Frontal cortex (tissue), 4 donors: ENCODE measurements at places on chromosomes 1 and 21. TPM values are rescaled to one million over a fixed set of nuclear protein-coding genes. Genes with fewer than 3 reads are reported as not detected.

GRCh38 chr21:43368685-43369084 is 58.2 kb downstream of the SIK1 start:
- DNase-seq, result no peak

GRCh38 chr1:163069142-163069541 is at the start of gene RGS4:
Gene RGS4 (plus strand): TSS chr1:163069361. CDS start chr1:163069485, 124 bp downstream.
- DNase-seq, result peak; percentile 1

- no peak for DNase-seq
Measured at GRCh38 chr1:39082010-39082799, 56.1 kb downstream of the NDUFS5 start.

- DNase-seq, result no peak
Measured at GRCh38 chr21:37855647-37856625, 60.3 kb downstream of the KCNJ6 start.

GRCh38 chr1:167120899-167121298 is 27.0 kb downstream of the STYXL2 start:
- DNase-seq, result no peak

GRCh38 chr1:229204921-229205777 is 65.8 kb upstream of the RAB4A start:
- peak; percentile 40 for DNase-seq

OLFML2B gene
- 1.2 TPM for total RNA-seq

DNA sequence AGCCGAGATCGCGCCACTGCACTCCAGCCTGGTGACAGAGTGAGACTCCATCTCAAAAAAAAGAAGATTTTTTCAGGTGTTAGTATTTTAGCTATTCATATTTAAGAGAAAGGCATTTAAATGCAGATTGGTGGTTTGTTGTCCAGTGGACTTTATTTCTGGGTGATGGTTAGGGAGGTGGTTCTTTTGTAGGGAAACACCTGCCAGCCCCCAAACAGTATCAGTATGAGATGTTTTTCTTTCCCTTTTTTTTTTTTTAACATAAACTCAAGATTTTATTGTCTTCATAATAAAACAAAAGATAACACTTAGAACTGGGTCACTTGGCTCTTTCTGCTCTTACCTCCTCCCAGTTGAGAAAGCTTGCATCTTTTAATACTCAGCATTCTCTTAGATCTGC is 9.9 kb downstream of the CCDC18 start:
- no peak for DNase-seq

ITGB2 gene
- 4.9 TPM for total RNA-seq

RPAP2 gene
- total RNA-seq, result 26.1 TPM

- DNase-seq, result no peak
Measured at GRCh38 chr1:37553598-37553926, 531 bp downstream of the SNIP1 start.

DNA sequence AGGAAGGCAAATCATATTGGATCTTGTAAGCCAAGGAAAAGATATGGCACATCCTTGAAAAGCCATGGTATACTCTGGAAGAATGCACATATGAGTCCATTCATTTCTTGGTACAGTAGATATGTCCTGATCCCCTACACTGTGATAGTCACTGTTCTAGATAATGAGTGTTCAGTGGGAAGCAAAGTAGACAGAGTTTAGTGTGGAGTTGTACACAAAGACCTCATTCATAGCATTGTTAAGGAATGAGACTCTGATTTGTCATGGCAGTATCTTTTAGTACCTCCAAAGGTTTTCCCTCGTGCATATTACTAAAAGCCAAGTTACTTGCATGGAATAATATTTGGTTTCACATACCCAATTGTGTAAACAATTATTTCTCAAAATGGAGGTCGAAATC is 204.7 kb downstream of the NFIA start:
- no peak for DNase-seq

DNA sequence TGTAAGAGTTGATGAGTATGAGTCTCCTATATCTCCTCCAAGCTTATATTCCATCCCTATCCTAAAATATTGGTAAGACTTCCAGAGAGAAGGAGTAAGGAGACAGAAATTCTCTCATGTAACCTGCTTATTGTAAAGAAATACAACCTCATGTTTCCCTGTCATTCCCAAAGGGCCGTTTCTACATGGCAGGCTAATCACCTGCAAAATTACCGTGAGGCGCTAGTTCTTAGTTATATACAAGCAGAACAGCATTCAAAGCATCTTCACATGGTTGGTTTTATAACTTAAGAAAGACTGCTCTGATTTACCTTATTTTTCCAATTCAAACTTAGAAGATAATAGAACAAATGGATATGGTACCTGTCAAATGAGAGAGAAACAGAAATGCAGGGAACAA is 42.9 kb downstream of the DAB1 start:
- no peak for DNase-seq

ITLN2 gene
- not detected for total RNA-seq

DNA sequence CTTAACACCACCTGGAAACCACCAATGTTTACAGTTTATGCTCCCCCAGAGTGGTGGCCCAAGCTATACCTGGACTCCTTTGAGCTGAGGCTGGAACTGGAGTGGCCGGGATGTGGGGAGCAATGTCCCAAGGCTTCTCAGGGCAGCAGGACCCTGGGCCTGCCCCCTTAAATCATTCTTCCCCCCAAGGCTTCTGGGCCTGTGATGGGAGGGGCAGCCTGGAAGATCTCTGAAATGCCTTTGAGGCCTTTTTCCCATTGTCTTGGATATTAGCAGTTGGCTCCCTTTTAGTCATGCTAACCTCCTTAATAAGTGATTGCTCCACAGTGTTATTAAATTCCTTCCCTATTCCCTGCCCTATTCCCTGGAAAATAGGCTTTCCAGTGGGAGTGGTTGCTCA is 185.8 kb downstream of the HS2ST1 start:
- DNase-seq, result no peak

- no peak for DNase-seq
Measured at GRCh38 chr1:115239426-115239825, 98.6 kb downstream of the NGF start.

DNA sequence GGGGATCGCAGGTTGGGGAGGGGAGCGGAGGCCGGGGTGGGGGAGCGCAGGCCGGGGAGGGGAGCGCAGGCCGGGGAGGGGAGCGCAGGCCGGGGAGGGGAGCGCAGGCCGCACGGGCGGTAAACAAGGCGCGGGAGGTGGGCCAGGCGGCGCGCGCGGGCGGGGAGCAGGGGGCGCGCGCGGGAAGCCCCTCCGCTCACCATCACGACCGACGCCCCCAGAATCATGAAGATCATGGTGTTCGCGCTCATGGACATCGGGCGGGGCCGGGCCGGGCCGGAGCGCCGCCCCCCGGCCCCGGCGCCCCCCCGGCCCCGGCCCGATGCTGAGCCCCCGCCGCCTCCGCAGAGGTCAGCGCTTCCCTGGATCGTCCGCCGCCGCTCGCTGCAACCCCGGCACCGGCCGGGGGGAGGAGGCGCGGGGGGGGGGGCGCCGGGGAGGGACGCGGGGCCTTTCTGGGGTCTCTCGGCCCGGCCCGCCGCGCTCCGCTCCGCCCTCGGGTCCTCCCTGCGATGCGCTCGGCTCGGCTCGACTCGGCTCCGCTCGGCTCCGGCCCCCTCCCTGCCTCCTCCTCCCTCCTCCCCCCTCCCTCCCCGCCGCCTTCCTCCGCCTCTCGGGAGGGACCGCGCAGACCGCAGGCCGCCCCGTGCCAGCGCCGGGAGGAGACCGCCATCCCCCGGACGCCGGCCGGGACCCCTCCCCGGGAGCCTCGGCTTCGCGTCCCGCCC is at the start of gene TMEM240:
TMEM240 (minus strand) TSS at position 535 of the 728 bp plus-strand sequence; CDS start at position 257, 278 bp downstream.
- DNase-seq, result peak; percentile 91

CSF1 gene
- total RNA-seq, result 1.6 TPM
